Gastrocnemius medialis (tissue), 4 donors: ENCODE measurements at places on chromosomes 1 and 21. TPM values are rescaled to one million over a fixed set of nuclear protein-coding genes. Genes with fewer than 3 reads are reported as not detected.

DNA sequence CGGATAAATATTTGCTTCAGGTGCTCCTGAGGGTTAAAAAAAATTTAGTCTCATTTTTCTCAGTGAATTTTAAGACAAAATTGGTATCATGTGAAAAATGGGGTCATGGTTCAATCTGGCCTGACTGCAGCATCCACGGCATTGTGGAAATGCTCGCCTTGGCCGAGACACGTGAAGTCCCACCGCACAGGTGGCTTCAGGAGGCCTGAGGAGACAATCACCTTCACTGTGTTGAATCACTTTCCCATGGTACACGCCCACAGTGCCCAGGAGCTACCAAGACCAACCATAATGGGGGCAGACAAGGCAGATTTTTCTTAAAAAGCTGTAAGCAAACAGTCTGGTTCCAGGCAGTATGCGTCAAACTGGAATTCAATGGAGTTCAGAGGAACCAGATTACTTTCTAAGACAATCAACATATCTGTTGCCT lies 11.0 kb upstream of the CPLANE2 start:
- no peak for DNase-seq

- no peak for DNase-seq
Observed at GRCh38 chr1:31577515-31578192, 1.3 kb downstream of the TINAGL1 start.

- no peak for DNase-seq
Observed at GRCh38 chr1:173171152-173171551, 36.0 kb downstream of the TNFSF4 start.

GRCh38 chr1:206686478-206687249 lies 2.0 kb downstream of the MAPKAPK2 start:
- no peak for DNase-seq

DNA sequence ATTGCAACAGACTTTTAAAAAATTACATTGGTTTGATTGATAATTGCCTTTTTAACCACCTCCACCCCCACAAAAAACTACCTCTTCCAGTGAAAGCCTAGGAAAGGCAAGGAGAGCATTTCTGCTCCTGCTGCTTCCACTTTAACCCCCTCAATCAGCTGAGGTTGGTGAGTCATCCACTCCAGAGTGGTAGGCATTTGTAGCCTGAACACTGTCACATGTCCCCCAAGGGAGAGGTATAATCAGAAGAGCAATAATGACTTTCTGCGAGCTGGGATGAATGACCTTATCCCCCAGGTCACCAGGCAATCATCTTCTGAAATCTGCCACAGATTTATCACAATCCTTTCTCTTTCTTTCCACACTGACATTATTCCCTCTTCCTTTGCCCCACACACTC lies 126.6 kb upstream of the CAMK1G start:
- DNase-seq = no peak

RNU1-4 gene
- not detected for total RNA-seq

DNA sequence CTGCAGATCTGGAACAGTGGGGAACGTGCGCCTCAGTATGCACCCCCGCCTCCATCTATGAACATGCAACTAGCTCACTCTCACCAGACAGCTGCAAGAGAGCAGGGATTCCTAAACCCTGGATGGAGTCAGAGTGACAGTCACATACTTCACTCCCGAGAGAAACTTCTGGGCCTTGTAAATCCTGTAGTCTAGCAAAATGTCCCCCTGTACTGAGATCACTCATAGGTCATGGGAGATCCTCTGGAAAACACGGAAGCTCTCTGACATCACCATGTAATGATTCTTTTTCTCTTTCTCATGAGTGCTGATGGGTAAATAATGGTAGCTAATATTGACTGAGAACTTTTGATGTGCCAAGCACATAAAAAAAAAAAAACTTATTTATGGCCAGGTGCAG lies 23.4 kb upstream of the TARDBP start:
- no peak for DNase-seq

DNA sequence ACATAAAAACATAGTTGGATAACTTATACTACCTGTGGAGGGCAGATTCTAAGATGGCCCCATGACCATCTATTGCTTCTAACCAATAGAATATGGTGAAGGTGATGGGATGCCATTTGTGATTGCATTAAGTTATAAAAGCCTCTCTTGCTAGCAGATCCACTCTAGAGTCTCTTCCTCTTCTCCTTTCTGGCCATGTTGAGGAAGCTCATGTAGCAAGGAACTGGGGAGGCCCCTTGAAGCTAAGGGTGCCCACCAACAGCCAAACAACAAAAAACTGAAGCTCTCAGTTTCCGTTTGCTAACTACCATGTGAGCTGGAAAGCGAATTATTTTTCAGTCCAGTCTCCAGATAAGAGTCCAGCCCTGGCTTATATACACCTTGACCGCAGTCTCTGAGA lies 16.0 kb upstream of the AGO1 start:
- no peak for DNase-seq
